ENCODE measurements at places on chromosomes 6 and 20. TPM values are rescaled to one million over a fixed set of nuclear protein-coding genes. Genes with fewer than 3 reads are reported as not detected.

Gene CDKN1A
- 45.9 TPM for total RNA-seq

Gene FOXS1
- total RNA-seq = not detected

DNA sequence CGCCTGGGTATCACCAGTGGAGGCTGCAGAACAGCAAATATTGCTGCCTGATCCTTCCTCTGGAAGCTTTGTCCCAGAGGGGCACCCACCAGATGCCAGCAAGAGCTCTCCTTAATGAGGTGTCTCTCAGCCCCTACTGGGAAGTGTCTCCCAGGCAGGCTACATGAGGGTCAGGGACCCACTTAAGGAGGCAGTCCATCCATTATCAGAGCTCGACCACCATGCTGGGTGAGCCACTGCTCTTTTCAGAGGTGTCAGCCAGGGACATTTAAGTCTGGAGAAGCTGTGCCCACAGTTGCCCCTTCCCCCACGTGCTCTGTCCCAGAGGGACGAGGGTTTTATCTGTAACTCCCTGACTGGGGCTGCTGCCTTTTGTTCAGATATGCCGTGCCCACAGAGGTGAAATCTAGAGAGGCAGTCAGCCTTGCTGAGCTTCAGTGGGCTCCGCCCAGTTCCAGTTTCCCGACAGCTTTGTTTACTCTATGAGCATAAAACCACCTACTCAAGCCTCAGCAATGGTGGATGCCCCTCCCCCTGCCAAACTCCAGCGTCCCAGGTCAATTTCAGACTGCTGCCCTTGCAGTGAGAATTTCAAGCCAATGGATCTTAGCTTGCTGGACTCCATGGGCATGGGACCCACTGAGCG lies 25.9 kb upstream of the AIG1 start:
- no peak for DNase-seq

DNA sequence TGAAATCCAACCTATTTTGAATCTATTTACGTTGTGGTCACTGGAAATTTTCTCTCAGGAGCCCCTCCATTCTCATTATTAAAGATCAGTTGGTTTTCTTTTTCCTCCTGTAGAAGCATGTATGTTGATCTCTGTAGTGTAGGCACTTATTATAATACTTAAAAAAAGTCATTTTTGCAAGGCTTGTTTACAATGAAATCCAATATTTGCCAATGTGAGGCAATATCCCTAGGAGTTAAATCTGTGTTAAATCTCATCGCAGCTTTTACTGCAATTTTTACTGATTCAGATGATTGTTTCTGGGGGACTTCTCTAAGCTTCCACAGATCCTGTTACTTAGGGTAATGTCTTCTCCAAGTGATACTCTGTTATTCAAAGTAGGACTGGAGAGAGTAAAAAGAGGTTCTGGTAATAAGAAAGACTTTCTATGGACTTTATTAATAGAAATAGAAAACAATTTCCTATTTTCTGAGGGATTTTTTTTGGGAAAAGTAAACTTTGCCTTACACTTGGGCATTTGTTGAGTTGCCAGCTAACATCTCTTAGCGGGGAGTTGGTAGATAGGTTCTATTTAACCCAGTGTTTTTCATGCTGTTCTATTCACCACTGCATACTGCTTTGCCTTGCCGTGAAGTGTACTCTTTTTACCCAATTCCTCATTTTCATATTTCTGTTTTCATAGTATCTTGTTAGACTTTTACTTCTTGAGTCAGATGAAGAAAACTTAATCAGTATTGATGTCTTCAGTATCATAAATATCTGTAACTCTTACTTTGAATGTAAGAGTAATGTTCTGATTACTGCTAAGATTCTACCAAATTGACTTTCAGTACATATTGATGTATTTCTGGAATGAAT lies 48.6 kb downstream of the CDKAL1 start:
- DNase-seq = no peak

DNA sequence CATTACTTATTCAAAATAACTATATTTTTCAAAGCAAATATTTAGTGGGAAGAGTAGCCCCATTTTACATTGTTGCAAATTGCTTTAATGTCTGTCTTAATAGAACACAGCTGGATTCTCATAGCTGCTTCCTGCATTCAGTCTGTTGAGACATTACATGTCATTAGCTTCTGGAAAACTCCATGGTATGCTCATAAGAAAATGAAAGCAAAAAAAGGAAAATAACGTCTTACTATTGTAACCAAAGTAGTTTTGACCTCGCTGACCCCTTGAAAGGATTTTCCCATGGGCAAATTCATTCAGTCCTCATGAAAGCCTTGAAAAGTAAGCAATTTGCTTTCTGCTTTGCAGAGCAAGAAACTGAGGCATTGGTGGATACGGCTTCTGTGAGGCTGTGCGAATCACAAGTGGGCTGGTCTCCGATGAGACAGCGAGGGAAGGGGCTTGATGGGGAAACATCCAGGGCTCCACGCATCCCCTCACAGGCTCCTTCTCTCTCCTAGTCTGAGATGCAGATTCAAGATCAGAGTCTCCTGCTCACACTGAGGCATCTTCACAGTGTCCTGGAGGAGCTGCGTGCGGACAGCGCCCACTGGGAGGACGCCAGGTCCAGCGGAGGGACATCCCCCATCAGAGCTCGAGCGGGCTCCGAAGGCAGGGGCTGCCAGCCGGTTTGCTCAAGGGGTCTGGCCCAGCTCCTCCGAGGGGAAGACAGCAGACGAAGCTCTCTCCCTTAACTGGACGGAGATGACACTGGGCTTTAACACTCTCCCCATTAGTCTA lies 3.3 kb downstream of the C20orf202 start:
- DNase-seq = no peak

- DNase-seq = no peak
These were observed 176.8 kb downstream of the CD83 start for GRCh38 chr6:14294270-14294951.

Gene FAM209B
- total RNA-seq = not detected

Gene SLC35D3
- total RNA-seq = 0.18 TPM

DNA sequence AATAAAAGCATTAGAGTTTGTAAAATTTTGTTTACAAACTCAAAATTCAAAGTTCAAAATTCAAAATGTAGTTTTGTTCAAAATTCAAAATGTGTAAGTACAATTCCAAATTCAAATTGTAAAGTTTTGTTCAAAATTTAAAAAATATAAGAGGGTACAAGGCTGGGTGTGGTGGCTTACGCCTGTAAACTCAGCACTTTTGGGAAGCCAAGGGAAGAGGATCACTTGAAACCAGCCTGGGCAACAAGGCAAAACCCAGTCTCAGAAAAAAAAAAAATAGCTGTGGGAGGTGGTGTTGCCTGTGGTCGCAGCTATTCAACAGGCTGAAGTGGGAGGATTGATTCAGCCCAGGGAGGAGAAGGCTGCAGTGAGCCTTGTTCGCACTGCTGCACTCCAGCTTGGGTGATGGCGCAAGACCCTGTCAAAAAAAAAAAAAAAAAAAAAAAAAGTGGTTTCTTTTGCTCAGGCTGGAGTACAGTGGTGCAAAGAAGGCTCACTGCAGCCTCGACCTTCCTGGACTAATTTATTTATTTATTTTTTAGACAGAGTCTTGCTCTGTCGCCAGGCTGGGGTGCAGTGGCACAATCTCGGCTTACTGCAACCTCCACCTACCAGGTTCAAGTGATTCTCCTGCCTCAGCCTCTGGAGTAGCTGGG lies 5.4 kb upstream of the ZBTB12 start:
- DNase-seq = no peak

Gene BMP7
- total RNA-seq = under 0.01 TPM

Gene GPX5
- total RNA-seq = not detected

DNA sequence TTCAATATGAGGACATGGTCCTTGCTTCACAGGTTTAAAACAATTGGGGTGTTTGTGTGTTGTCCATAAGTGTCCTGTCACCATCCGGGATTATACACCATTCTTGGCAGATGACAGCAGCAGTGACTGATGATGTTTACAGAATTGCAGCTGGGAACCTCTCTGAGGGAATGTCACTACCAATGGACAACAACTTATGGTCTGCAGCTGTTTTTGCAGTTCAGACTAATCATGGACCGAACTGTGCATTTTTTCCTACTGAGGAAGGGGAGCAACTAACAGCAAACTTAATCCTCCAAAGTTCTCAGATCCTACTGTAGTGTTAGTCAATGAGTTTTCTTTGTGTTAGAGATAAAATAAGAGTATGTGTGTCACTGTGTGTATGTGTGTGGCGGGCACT lies 26.0 kb downstream of the FAM229B start:
- DNase-seq = no peak

DNA sequence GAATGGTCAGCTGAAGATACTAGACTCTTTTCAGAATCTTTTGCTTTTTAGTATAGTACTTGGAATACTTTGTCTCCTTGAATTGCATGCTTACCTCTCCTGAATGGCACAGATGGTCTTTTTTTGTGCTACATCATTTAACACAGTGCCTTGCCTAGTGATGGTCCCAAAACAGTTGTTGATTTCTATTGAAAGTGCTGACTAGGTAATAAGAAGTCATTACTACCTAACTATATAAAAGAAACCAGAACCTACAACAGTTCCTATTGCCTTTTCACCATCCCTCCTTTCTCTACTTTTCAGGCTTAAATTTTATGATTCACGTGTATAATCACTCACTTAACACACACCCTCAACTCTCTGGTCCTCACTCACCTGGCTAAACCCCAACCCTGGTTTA lies 64.6 kb upstream of the PRND start:
- no peak for DNase-seq

DNA sequence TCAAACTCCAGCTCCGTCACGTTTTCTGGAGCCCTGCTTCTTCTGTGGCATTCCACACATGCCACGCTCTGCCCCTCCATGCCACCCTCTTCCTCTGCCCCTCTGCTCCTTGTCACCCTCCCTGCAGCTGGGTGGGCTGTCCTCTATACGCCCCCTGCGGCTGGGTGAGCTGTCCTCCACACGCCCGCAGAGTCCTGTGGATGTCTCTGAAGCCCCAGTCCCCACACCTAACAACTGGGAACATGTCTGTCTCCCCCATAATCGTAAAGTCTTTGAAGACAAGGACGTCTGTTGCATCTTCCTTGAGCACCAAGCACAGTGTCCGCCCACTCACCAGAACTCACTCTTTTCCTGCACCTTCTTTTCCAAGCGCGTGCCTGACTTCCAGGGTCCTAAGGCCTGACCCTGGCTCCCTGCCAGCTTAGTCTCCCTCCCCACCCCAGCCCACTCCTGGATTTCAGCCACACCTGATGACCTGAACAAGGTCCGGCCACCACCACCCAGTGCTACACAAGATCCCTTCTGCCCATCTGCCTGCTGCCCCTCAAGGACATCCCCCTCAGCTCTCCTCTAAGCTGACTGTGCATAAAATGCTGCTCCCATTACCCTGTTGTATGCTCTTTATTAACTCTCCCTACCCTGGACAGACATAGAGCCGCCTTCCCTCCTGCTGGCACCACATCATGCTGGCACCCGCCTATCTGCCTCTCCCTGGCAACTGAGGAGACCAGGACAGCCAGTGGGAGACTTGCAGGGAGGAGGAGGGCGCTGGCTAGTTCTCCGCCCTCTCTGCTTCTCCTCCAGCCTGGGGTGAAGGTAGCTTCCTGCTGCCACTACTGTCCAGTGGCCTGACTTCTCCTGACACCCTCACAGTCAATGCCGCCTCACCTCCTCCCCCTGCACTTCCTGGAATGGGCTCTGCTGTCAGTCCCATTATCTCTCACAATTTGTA lies 10.7 kb upstream of the PRR18 start:
- no peak for DNase-seq

Gene PACRG
- 3.5 TPM for total RNA-seq

Gene MUCL3
- total RNA-seq = 168 TPM

GRCh38 chr20:22807045-22807444 lies 222.7 kb upstream of the FOXA2 start:
- no peak for DNase-seq

Gene ID1
- total RNA-seq = 379 TPM

Gene NRSN1
- not detected for total RNA-seq

GRCh38 chr6:130376936-130377335 lies 11.1 kb downstream of the TMEM200A start:
- no peak for DNase-seq

GRCh38 chr6:44255871-44256774 lies 1.2 kb downstream of the SLC35B2 start:
- no peak for DNase-seq

Gene BPIFB2
- total RNA-seq = not detected

DNA sequence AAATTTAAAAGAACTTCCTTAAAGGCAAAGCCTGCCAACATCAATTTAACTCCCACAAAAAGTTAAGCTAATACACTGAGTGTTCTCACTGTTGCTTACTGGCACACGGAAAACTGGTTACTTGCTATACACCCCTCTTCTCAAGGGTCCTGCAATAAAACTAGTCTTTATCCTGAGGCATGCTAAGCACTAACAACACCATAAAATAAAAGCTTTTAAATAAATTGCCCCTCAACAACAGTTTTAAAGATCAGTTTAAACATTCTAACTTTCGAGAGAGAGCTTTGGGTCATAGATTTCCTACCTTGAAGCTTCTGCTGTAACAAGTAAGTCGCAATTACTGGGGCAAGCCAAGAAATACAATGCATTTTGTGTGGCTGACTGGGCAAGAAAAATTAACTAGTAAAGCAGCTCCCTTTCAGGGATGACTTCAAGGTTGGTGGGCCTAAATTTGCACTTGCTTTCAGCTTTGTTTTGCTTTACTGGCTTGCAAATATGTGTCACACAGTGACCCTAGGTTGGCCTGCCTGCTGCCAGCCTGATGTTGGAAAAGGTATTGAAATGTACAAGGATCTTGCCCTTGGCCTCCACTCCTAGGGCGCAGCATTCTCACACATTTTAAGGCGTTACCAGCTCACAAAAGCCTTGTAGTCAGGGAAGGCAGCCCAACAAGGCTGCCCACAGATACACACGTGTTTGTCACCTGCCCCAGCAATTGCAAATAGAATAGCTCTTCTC lies 4.0 kb upstream of the HEY2 start:
- no peak for DNase-seq

DNA sequence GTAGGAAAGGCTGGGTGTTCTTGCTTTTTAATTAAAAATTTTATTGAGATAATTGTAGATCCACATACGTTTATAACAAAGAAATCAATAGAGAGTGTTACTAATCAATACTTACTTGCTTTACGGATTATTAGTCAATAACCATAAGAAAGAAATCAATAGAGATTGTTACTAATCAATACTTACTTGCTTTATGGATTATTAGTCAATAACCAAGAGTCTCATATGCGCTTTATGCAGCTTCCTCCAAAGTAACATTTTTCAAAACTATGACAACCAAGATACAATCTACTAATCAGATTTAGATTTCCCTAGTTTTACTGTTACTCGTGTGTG lies 31.0 kb upstream of the LY86 start:
- no peak for DNase-seq

- DNase-seq = no peak
These were observed 4.3 kb downstream of the KCNQ5 start for GRCh38 chr6:72626126-72626525.

GRCh38 chr6:137489046-137490005 lies 4.9 kb downstream of the OLIG3 start:
- no peak for DNase-seq
